ENCODE measurements at places on chromosomes 11 and 22.

DNA sequence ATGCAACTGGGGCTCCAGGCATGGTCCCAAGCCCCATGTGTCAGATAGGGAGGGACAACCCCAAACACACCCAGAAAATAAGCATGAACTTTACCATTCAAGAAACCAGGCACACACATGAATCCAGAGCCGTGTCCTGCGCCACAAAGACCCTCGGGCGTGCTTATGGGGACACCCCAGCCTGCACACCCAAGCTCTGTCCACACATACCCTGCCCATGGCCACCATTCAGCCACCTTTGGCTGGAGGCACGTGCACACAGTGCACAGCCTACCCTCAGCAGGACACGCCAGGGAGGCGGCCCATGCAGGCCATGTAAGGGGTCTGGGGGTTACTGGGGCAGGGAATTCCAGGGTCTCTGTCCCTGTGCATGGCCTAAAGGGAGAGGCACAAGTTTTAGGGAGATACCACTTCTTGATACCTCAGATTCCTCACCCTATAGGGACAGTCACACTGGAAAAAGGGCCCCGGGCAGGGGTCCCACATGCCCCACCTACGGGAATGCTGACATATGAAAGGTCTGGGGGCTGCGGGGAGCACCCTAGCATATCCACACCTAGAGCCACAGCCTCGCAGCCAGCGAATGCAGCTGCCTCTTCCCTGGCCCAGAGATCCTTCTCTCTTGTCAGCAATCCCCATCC lies 20.6 kb downstream of the PACSIN2 start:
- no peak for DNase-seq

DNA sequence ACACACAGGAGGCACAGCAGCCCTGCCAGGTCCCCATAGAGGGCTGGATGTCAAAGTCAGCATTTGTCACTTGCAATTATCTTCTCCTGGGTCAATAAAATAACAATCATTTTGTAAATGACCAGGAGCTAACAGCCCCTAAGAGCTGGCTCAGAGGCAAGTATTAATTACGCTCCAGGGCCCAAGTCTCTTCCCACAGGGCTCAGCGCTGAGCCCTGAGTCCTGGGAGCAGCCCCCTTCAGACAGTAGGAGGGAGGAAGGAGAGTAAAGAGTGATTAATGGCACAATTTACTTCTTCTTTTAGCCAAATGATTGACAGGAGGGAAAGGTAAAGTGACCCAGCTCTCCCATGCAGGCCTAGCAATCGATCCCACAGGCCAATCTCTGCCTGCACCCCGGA lies 99.0 kb upstream of the DRD2 start:
- no peak for DNase-seq

DNA sequence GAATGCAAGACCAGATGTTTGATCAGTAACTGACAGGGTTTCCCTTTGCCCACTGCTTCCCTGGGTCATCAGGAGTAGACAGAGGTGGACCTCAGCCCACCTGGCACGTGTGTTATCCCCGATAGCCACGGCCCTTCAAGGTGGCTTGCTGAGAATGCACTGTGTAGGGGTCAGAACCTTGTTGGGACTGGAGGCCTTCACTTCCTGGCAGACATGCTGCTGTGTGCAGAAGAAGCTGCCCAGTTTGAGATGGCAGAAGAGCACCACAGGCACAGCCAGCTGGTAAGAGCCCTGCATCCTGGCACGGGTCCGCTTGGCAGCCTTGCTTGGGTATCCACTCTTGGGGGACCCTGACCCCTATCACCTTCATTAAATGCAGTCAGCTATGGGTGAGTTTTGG lies 81.8 kb downstream of the SFI1 start:
- DNase-seq, result no peak

DNA sequence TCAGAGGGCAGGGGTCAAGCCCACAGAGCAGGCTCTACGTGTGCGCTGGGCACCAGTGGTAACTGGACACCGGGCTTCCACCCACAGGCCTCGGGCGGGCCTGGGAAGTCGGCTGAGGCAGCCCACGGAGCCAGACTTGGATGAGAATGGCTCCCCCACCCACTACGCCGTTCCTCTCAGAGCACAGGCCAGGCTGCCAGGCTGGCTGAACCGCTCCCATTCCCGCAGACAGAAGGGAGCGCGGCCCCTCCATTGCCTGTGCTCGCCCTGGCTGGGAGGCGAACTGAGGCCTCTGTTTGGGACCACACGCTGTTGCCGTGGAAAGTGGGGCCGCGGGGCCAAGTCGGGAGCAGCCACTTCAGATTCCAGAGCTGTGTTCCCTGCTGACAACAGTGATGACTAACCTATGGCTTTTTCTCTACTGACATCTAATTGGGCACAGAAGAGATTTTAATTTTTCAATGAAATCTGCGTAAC lies 63.9 kb downstream of the MYH9 start:
- DNase-seq, result peak; percentile 82

GRCh38 chr11:60971520-60971919 lies at the start of gene CD6:
CD6 (plus strand) TSS chr11:60971680; CDS start chr11:60971866, 186 bp downstream.
- no peak for DNase-seq

- DNase-seq, result no peak
Measured at GRCh38 chr11:16299884-16300782, 56.2 kb downstream of the SOX6 start.

DNA sequence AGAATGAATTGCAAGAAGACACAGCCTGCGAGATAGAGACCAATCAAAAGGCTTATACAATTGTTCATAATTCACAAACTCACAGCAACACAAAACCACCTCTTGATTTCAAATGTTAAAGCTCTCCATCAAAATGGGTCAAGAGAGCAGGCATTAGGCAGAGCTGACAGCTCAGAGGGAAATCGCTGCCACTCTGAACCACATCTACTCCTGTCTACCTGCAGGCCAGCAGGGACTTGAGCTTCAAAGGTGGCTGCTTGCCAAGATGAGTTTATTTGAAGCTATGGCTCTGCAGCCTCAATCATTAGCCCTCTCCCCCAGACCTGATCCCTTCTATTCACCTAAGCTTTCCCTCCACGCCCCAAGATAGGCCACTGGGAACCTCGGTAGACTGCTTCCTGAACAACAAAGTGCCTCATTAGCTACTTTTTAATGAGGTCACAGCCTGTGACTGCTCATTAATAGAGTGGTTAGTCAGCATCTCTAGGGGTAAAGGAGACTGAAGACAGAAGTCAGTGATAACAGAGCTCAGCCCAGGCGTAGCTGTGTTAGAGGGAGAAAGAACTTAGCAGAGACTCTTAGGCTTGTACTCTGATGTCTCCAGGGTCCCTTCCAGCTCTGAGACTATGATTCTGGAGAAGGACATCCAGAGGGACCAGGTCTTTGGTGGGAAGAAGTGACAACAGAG lies 21.2 kb upstream of the OR10A5 start:
- DNase-seq, result no peak
